ENCODE measurements at places on chromosomes 5 and 9.

GRCh38 chr9:72305707-72306106 is 59.3 kb downstream of the ZFAND5 start:
- no peak for DNase-seq

DNA sequence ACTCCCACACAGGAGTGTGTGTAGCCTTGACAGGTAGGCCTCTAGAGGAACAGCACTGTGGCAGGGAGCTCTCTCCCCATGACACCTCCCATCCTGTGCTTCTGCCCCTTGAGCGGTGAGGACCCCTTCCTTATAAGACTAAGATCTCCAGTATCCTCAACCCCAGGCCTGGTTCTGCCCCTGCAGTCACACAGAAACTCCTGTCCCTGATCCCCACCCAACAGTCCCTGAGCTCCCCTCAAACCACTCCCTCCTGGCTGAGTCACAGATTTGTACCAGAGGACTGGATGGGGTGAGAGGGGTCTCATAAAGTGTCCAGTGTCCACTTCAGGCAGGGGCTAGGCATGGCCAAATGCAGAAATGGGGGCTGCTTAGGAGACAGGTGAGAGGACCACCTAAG is 47.8 kb upstream of the CDKN2AIPNL start:
- DNase-seq = no peak

DNA sequence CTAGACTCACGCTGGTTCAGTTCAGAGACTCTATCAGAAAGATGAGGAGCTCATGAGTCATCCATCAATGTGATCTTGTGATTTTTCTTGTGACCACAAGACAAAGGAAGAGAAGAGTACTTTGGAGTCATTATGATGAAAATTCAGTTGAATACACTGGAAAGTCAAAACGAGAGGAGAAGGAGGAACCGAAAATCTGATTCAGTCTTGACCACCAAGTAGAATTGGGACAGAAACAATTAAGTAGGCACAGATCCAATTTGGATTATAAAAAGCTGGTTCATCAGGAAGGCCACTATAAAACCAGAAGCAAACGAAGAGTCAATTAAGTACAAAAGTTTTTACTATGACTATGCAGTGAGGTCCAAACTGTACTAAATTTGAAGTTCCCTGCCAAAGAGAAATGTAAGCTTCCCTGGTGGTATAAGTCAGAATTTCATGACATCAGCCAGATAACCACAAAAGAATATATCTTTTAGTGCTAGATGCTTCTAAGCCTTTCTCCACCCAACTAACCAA is 90.9 kb downstream of the THBS4 start:
- no peak for DNase-seq

DNA sequence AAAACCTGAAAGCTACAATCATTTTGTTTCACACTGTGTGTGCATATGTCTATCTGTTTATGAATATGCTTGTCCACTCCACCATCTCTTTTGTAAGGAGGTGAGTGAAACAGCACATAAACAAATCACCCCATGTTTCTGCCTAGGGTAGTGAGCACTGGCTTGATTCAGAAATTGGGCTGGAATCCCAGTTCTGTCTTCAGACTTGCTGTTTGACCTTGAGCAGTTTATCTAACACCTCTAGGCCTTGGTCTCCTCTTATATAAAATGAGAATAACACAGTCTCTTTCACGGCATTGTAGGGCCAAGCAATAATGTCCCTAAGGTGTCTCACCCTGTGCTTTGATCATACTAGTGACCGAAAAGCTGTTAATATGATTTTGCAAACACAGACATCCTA is 61.2 kb downstream of the ZNF366 start:
- no peak for DNase-seq

- no peak for DNase-seq
Observed at GRCh38 chr5:88092358-88092757, 176.3 kb downstream of the TMEM161B start.

GRCh38 chr9:14362175-14362574 is 48.2 kb upstream of the NFIB start:
- no peak for DNase-seq

DNA sequence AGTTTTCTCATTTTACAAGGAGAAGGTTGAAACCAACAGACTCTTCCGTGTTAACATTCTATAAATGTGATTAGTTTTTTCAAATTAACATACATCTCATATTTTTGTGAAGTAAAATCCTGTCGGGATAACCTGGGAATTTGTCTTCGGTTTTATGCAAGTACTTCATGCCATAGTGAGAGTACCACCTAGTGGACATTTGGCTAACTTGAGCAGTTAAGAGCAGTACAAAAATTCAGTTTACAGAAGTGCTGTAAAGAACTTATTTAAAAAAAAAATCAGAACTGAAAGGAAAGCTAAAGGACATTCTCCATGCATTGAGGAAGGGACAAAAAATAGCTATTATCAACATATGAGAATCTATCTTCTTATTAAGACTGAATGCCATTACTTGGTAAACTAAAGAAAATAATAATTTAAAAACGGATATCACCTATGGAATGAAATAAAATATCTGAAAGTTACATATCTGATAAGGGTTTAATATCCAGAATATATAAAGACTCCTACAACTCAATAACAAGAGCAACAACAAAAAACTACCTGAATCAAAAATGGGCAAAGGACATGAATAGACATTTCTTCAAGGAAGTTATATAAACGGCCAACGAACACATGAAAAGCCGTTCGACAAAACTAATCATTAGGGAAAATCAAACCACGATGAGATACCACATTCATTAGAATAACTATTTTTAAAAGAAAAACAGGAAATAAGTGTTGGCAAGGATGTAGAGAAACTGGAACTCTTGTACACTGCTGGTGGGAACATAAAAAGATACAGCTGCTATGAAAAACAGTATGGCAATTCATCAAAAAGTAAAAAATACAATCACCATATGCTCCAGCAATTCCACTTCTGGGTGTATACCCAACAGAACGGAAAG is 117.0 kb upstream of the GNA14 start:
- no peak for DNase-seq

DNA sequence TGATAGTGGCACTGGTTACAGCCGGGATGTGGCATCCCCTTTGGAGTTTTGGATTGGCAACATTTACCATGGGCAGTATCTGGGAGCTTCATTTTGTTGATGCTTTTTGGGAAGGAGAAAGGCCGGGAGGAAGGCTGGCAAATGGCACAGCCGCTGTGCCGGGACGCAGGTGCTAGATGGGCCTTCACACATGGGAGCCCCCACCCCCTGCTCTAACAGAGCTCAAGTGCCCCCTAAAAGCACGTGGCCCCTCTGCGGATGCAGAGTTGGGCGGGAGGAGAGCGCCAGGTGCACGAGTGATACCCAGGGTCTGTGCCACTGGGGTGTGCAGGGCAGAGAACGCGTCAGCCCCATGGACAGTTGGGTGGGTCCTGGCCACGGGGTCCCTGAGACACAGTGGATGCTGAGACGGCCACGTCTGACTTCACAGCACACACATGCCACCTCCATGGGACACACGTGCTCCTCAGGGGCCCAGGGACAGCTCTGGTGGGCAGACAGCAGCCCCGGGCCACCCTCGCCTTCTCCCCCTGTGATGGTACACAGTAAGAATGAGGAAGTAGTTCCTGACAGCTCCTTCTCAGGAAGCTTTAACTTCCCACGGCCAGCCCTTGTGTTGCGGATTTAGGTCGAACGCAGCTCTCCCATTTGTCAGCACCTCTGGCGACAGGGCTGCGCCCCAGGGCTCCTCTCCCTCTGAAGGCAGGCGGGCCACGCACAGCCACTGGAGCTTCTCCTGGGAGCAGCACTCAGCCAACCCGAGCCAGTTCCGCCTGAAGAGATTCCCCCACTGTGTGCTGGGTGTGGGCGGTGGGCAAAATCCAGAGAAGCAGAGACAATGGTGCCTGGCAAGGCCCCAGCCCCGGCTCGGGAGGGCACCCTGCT is 10.8 kb downstream of the SLC9A3 start:
- DNase-seq = no peak

DNA sequence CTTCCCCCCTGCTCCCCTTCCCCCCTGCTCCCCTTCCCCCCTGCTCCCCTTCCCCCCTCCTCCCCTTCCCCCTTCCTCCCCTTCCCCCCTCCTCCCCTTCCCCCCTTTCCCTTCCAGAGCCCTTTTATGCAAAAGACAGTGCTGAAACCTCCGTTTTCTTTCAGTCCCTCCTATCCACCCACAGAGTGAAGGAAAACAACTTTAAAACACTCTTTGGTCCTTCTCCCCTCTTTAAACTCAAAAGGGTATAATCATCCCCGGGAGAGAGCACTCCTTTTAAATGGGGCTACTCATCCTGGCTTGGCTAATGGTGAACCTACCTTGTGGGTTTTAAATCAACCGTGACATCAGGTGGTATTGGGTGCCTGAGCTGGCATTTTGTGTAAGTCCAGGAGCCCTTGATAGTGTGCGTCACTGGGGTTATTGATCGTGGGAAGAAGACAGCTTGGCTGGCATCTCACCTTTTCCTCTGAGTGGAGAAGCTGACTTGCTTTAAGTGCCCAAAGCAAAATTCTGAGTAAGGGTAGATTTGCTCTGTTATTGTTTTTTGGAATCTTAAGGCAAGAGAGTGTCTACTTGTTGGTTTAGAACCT is 2.7 kb downstream of the LARP1 start:
- DNase-seq = no peak

GRCh38 chr5:64569858-64570257 is 64.0 kb downstream of the RGS7BP start:
- DNase-seq = no peak

GRCh38 chr9:25677301-25678146 is 720 bp downstream of the TUSC1 start:
- DNase-seq = peak; percentile 79

GRCh38 chr5:139664727-139665351 is 16.7 kb downstream of the CXXC5 start:
- DNase-seq = no peak

DNA sequence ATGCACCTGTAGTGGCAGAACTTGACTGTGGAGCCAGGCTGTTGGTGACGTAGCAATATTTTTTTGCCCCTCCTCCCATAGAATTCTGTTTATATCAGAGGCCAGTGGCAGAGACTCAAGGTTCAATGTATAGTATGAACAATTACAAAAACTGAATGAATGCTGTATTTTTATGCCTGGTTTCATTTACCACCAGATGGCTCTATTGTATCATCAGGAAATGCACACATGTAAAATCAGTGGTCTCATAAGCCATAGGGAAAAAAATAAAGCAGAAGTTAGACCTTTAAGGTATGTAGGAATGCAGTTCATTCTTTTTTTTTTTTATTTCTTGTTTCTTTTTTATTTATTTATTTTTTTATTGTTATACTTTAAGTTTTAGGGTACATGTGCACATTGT is 43.6 kb downstream of the CCDC192 start:
- no peak for DNase-seq

DNA sequence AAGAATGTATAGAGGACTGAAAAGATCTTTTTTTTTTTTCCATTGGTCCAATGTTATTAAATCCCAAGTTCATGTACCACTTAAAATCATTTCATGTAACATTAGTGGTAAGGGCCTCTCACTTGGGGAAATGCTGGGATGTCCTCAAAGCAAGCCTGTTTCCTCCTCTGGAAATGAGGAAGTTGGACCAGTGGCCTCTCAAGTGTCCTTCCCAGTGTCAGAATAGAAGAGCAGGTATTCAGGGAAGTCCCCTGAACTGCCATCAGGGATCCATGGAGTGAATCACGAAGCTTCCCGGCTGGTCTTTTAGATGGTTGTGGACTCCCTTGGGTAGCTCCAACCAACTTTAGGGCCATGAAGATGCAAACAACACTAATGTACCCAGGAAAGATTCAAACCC is 55.2 kb upstream of the AFAP1L1 start:
- DNase-seq = no peak

DNA sequence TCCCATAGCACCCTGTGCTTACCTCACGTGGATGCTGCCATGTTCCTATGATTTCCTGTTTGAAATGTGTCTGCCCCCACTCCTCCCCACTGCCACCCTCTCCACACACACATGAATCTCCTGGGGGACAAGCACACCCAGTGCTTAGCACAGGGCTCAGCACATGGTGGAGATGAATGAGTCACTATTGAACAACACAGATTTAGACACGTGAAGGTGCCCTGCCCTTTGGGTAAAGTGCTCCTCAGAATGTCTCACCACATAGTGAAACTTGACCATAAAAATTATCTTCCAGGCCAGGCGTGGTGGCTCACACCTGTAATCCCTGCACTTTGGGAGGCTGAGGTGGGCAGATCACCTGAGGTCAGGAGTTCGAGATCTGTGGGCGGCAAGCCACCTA is 98.8 kb upstream of the PCA3 start:
- no peak for DNase-seq

GRCh38 chr5:156419661-156420060 is 92.7 kb downstream of the SGCD start:
- no peak for DNase-seq

DNA sequence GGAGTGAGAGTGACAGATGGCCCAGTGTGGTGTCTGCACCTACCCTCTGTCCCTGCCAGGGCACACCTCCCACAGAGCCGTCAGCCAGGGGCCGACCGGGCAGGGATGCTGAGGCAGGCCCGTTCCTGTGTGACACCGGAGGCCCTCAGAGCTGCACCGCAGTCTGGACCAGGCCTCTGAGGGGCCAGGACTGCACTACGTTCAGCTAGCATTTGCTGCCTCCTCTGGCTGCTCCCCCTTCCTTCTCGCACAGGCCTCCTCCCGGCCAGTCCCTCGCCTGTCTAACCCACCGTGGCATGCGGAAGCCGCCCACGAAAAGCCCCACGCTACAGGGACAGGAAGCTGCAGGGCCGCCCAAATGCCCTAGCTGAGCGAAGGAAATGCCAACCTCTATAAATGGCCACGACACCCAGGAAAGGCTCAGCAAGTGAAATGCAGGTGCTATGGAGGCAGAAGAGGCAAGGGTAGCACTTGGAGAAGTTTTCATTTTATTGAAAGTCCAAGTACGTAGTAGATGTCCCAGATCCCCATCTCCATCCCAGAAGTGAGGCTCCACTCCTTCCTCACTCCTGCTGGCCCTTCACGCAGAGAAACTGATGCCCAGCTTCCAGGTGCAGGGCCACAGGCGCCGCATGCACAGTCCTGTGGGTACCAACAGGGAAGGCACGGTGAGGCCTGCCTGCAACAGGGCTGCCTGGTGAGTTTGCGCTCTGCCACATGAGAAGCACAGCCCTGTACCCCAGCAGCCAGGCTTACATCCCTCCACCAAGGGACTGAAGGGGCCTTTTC is 38.7 kb downstream of the MAPK9 start:
- no peak for DNase-seq

GRCh38 chr5:115068239-115069086 is 101.2 kb downstream of the TRIM36 start:
- DNase-seq = no peak

DNA sequence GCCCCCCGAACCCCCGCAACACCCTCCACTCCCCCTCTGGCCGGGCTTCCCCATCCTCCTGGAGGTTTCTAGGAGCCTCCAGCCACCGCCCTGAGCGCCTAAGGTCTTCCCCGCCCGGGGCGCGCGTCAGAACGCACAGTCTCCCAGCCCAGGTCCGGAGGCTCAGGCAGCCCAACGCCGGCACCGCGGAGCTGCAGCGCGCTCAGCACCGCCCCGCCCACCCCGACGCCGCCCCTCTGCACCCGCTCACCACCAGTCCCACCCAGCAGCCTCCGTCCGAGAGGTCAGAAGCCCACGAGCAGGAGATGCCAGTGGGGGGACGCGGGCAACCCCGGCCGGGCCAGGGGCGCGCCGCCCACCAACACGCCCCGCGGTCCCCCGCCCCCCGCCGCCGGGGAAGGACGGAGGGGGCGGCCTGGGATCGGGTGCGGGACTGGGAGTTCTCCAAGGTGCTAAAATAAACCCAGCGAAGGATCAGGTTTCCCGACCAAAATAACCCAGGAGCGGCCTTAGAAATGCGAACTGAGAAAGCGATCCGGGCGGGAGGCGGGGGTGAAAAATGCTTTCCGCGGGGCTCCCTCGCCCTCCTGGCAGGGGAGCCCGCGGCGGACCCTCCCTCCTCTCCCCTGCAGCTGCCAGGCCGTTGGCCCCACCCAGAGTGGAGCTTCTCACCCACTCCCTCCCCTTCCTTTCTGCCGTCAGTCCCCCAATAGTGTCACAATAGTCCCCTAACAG is 6.5 kb upstream of the FAM78A start:
- DNase-seq = peak; percentile 23
